NCI-H1417 (cell line): ENCODE measurements at places on chromosomes 12 and 14.

GRCh38 chr12:12176402-12176801 is 90.4 kb downstream of the LRP6 start:
- DNase-seq, result no peak

DNA sequence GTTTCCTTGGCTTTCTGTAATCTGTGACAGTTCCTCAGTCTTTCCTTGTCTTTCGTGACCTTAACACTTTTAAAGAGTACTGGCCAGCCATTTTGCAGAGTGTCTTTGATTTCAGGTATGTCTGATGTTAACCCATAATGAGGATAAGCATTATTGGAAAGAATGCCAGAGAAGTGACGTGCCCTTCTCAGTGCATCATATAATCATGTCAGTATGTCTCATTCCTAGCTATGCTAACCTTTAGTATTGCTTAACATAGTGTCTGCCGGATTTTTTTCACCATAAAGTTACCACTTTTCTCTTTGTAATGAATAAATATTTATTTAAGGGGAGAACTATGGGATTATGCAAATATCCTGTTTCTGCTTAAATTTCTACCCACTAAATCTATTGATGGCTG is 28.5 kb downstream of the RERG start:
- DNase-seq, result no peak

DNA sequence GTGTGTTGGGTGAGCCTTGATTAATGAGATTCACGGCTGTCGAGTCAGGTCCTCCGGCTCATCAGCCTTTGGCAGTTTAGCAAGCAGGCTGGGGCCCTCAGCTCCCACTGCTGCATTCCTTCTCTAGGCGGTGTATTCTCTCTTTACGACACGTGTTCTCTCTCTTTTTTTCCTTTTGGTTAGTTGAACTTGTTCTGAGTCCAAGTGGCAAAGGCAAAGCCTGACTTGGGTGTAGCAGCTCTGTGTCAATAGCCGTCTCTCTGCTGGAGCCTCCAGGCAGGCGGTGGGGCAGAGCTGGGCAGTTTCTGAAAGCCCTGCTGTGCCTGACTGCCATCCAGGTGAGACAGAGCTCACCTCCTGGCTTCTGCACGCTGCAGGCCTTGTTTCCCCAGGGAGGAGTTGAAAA is 46.6 kb downstream of the SUSD6 start:
- peak; percentile 94 for DNase-seq

DNA sequence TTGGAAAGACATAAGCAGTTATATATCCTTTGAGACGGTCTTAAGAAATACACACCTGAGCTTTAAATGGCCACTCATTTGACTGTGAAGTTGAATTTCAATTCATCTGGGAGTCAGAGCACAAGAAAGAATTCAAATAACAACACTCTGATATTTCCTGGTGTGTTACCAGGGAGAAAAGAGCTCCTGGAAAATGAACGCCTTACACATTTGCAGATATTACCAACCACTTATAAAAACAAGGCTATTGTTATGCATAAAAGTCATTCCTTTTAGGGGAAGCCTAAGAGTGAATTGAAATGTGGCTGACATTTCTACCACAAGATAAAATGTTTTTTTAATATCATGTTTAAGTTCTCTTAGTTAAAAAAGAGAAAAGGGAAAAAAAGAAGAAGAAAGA is 229.2 kb upstream of the PLEKHG7 start:
- DNase-seq, result no peak

DNA sequence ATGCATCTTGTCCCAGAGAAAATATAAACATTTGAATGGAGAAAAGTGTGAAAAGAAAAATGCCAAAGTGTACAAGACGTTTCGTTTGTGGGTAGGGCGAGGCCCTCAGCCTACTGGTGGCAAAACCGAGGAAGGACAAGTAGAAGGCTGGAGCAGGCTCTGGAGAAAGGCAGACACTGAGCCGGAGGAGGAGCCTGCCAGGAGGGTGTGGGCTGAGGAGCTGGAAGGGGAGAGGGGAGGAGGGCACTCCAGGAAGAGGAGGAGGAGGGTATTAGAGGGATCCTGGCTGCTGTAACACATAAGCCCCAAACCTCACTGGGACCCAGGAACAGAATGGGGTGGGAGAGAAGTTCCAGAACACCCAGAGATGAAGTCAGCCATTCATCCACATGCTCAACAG is 47.7 kb downstream of the CLMN start:
- no peak for DNase-seq

GRCh38 chr14:32682214-32682613 is 256.5 kb upstream of the NPAS3 start:
- no peak for DNase-seq

DNA sequence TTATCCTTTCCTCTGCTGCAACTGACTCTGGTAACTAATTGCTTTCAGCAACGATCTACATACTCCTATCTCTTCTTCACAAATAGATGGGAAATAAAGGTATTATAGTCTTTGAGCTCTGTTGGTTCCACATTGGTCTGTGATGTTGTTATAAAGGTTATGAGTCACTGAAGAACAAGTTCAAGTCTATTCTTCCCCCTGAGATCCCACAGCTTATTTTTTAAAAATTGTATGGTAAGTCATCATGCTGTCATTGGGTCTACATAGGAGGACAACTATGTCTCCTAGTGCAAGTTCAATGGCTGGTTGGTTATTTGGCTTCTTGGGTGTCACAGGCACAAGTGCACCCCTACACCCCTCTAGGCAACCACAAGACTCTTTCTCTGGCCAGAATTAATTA is 49.6 kb upstream of the PTCSC3 start:
- no peak for DNase-seq

DNA sequence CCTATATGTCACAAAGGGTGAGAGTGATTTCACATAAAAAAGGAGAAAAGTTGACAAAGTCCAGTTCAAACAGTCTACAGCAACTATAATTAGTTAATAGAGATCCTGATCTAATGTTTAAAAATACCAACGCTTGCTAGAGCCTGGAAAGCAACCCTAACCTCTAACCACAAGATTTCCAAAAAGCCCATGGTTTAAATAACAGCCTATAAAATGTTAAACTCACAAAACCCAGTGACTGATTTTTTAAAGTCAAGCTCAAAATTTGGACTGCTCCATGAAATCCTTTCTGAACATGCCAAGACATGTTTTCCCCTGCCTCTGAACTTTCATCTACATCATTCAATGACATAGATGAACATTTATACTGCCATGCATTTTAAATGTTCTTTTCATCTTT is 81.6 kb downstream of the PLEKHG7 start:
- DNase-seq, result no peak

DNA sequence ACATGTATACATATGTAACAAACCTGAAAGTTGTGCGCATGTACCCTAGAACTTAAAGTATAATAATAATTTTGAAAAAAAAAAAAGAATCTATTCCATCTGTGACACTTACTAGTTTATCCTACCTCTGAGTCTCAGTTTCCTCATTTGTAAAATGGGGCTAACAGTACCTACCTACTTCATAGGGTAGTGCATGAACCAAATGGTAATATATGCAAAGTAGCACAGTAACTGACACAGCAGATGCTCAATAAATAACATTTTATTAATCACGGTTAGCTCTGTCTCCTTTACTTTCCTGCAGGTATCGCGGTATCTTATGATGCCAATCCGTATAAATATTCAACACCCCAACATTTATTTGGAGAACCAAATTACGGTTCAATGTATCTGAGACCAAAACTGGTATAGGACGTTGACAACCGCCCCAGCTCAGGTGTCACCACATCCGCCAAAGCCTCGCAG is 703 bp downstream of the TMED10 start:
- no peak for DNase-seq

- no peak for DNase-seq
These were observed 205.0 kb upstream of the KRR1 start for GRCh38 chr12:75716291-75717025.

- no peak for DNase-seq
These were observed 95.0 kb upstream of the CCND2 start for GRCh38 chr12:4178424-4179170.

DNA sequence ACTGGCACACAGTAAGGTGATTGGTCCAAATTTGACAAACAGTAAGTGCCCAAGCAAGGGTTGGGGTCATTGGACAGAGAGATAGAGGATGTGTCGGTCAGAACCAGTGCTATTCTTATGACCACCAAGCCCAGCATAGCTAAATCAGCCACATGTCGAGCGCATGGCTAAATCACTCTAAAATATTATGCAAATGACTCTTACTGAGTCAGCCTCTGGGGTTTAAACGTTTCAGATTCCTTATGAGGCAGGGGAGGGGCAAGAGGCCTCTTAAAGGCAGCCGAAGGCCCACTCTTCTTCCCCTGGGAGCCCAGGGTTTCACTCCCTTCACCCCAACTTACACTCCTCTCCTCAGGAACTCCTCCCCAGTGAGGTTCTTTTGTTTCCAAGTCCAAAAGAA is 603 bp upstream of the ENDOU start:
- DNase-seq, result no peak

DNA sequence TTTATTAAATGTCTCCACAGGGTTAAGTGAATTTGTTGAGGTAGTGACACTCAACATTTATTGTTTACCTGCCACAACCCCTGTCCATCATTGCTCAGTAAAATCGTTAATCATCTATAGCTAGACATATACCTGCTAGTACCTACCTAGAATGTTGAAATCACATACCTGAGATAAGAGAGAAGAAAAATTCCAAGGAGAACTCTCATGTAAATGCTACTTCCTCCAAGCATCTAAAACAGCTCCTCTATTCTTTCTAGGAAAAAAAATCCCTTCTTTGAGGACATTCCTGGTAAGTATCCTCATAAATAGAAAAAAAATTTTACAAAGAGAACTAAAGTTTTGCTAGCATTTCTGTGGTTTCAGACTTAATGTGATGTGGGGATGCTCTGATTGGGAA is 325.1 kb downstream of the DAD1 start:
- no peak for DNase-seq

DNA sequence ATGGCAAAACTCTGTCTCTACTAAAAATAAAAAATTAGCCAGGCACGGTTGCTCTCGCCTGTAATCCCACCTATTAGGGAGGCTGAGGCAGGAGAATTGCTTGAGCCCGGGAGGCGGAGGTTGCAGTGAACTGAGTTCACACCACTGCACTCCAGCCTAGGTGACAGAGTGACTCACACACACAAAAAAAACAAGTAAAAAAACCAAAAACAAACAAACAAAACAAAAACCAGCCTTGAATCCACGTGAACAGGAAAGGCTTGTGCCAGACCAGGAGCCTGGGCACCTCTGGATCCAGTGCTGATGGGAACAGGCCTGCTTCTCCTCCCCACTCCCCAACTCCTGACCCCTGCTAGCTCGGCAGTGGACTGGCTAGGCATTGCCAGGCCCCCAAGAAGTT is 3.5 kb downstream of the FOXN4 start:
- no peak for DNase-seq
